HT1080 (cell line): ENCODE measurements at places on chromosomes 3 and 15.

GRCh38 chr3:131329774-131330173 is 51.8 kb upstream of the NUDT16 start:
- no peak for DNase-seq

GRCh38 chr3:153885359-153885758 is 235.8 kb upstream of the ARHGEF26 start:
- no peak for DNase-seq

DNA sequence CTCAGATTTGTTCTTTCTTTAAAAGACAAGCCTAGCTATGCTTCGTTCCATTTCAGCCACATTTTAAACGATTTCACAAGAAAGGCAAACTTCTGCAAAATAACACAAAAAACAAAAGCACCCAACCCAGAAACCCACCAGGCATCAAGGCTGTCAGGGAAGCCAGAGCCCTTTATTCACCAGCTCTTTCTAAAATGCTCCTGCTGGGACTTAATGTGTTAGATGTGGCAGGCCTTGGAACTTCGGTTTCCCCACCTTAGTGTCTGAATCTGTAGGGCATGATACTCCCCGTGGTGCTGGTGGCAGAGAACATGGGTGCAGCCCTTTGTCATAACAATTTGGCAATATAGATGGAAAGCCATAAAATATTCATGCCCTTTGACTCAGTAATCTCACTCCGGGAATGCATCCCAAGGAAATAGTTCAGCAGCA is 56.8 kb upstream of the LCTL start:
- DNase-seq = no peak

- DNase-seq = no peak
Measured at GRCh38 chr3:64732576-64732975, 44.8 kb upstream of the ADAMTS9 start.

GRCh38 chr15:66126031-66126441 is 127.5 kb downstream of the MEGF11 start:
- DNase-seq = no peak

DNA sequence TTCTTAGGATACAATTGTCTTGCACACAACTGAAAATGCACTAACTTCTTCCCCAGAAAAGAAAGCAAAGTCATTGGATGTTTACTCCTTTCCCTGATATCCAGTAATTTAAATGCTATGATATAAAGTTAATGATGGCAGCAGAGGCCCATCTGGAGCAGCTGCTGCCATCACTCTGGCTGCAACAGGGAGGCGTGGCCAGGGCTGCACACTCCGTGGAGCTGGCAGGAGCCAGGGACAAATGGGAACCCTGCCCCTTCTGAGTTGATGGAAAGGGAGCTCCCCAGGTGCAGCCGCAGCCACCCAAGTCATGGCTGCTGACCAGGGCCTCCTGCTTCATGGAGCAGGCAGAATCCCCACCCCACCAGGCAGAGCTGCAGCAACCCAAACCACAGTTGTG is 72.6 kb upstream of the ALDH1A3 start:
- DNase-seq = no peak

DNA sequence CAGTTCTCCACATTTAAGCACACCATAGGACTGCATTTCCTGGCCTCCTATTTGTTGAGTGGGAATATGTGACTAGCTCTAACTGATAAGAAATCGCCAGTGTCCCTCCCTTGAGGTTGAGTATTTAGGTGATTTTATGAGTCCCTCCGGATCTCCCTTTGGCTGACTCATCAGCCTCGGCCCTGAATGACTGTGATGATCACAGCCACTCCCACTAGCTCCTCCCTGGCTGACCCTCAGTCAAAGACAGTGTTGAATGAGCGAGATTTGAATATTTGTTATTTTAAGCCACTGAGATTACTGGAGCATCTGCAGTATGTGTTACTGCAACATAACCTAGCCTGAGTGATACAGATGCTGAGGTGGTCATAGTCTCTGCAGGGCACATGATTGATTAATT is 515.3 kb downstream of the EPHB1 start:
- DNase-seq = peak; percentile 61

DNA sequence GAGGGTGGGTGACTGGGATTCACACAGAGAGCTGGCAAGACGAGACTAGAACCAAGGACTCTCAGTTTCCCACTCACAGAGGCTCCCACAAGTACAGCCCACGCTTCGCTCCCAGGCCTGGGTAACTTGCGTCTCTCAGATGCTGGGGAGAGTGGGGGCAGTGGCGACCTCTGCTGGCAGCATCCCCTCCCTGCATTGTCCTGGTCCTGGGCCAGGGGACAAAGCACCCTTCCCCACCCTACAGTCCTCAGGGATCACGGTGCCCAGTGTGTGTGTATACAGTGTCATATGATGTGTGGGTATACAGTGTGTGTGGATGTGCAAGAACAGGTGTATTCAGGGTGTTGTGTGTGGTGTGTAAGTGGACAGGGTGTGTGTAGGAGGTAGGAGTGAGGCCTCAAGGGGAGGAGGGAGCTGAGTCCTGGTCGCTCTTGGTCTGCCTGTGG is 12.8 kb downstream of the VILL start:
- DNase-seq = peak; percentile 38

- DNase-seq = peak; percentile 99
Measured at GRCh38 chr3:196287440-196288140, at the start of gene PCYT1A. Gene PCYT1A, minus strand, starts transcription at chr3:196287726. Its CDS starts 17,195 bp downstream, at chr3:196270531.

DNA sequence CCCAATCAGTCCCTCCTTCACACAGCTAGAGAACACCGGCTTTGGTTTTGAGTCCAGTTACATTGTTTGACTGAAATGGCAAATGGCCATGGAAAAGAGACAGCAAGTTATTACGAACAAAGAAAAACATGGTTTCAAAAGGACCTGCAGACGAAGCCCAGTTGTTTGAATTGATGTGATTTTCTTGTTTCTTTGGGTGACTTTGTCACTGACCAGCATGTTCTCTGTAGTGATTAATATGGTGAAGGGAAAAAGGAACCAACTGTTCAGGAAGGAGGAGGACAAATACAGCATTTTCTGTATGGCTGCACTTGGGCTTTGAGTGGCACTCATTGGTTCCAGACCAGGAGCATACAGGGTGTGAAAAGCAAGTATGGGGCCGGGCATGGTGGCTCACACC is 217.4 kb upstream of the TPM1 start:
- no peak for DNase-seq

GRCh38 chr15:64066451-64066850 is 20.2 kb upstream of the DAPK2 start:
- no peak for DNase-seq
